Activated naive CD4-positive, alpha-beta T cell treated with anti-CD3 and anti-CD28 coated beads, Interleukin-2, amount 10 ng/mL, durations not matched to agents 7 days and 5 days (primary cell): ENCODE measurements at places on chromosomes 12 and 14.
A peak's percentile ranks its signal among the peaks of the same experiment; 100 is the strongest.

GRCh38 chr14:38175658-38176057 lies 32.0 kb upstream of the SSTR1 start:
- no peak for DNase-seq

DNA sequence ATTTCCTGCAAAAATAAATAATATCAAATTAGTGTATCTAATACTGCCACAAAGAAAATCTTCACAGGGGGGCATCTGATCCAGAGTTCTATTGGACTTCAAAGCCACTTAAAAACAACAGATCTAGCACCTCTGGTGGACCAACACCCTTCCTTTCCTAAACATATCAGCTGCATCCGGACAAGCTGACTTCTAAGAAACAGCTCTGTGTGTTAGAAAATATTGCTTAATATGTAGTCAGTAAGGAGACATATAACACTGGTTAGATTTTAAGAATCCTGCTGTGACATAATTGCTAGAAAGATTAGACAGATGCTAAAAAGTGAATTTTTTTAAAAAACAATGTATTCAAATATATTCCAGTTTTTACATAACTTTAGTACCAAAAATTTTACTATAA lies 61.1 kb upstream of the PTPRB start:
- DNase-seq = no peak

DNA sequence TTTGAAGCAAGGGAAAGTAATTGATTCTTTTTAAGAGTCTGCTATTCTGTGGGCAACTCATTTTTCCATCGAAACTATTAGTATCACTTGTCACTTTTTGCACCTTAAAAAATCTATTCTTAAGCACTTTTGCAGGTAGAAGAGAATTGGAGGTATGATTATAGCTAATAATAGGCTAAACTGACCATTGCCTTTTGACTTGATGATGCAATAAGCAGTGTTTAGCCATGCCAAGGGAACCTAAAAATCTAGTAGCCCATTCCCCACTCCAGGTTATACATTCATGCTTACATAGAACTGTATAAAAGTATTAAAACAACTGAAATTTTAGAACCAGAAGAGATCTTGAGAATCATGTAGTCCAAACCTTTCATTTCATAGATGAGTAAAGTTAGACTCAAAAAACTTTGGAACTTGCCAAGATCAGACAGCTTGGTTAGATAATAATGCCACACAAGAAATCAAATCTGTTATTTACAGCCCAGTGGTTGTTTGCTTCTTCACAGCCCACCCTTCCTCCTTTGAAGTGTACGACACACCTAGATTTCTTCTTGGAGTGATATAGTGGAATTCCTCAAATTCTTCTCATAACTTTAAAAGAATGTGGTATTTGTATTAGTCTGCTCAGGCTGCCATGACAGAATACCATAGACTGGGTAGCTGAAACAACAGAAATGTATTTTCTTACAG lies 21.7 kb upstream of the GARIN2 start:
- DNase-seq = no peak

- DNase-seq = peak; percentile 35
Measured at GRCh38 chr12:57614178-57614947, 3.1 kb downstream of the ARHGEF25 start.

DNA sequence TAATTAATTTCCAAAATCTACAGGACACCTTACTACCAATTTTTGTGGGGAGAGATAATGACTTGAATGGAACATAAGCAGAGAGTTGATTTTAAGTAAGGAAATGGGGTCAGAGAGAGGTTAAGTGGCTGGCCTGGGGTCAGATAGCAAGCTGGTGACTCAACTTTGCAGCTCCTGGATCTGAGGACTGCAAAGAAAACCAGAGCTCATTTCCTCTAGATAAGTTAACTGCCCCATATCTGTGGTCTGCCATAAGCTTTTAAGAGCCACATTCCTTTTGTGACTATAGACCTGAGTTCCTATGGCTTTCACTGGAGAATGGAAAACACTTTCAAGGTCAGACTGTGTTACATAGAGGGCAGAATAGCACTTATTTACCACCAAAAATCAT lies 201.2 kb upstream of the PRICKLE1 start:
- no peak for DNase-seq

DNA sequence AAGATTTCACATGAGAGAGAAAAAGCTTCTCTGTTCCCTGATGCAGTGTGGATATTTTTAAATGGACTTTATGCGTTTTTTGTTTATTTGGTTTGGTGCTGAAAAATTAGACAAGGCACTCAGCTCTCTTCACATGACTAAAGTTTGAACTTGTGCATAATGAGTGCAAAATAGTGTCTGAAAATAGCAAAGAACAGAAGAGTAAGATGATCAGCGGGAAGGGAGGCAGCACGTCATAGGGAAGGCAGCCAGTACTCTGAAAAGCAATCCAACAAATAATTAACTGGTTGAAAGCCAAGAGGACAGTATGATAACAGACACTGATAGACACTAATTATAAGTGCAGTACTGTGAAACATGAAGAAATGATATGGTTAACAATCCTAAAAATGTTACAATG lies 46.6 kb upstream of the CDKN3 start:
- no peak for DNase-seq

DNA sequence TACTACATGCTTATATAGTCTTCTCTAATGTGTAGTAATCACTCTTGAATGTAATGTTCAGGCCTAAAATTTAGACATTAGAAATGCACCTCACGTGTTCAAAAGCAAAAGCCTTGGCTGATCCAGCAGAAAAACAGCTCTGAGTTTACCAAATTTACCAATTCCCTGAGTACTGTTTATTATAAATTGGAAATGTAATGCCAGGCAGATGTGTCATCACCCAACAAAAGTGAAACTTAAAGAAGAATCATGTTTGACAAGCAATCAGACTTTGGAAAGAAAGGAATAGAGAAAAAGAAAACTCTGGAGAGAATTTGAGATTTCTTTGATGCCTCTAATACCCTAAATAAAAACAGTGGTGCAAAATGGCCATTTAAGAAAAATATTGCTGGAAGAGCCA lies 26.5 kb upstream of the STRAP start:
- no peak for DNase-seq

- DNase-seq = no peak
Measured at GRCh38 chr14:75738192-75738591, 77.1 kb downstream of the TTLL5 start.

DNA sequence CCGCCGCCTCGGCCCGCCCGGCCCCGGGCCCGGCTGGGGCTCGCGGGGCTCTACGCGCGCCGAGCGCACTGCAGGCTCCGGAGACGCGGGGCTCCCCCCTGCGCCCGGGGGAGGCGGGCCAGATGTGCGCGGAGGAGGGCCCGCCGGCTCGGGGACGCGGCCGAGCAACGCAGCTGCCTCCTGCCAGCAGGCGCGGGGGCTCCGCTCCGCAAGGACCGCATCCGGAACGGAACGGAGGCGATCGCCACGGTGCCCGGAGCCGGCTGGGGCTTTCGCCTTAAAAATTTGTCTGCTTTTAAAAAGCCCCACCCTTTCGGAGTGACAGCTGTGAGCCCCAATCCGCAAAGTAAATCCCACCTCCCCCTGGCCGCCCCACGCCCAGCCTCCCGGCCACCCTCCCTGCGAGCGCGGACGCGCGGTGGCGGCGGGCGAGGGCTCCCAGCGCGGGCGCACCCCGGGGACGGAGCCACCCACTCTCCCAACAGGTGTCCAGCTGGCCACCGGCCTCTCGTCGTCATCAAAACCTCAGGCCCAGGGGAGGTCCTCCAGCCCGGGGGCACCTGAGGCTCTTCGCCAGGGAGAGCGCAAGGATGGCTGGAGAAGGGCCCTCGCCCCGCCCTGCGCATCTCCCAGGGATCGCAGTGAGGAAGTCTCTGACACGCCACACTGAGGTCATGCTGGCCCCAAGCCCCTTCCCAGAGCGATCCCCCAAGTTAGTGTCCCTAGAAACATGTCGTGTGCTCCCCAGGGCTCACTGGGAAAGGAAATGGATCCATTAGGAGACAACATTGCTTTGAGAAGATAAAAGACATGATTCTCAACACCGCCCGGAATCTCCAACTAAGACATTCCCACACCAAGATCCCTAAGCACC lies at the start of gene TMEM132D:
Gene TMEM132D (minus strand): TSS at position 70 of the 874 bp plus-strand sequence.
- DNase-seq = no peak

- DNase-seq = no peak
Measured at GRCh38 chr14:96162265-96162664, 42.4 kb upstream of the BDKRB2 start.

GRCh38 chr14:50615552-50615951 lies 52.6 kb downstream of the SAV1 start:
- DNase-seq = no peak

- no peak for DNase-seq
Measured at GRCh38 chr14:36522347-36522971, 2.4 kb upstream of the NKX2-1 start.

GRCh38 chr12:24838531-24838950 lies 110.4 kb downstream of the BCAT1 start:
- DNase-seq = no peak

DNA sequence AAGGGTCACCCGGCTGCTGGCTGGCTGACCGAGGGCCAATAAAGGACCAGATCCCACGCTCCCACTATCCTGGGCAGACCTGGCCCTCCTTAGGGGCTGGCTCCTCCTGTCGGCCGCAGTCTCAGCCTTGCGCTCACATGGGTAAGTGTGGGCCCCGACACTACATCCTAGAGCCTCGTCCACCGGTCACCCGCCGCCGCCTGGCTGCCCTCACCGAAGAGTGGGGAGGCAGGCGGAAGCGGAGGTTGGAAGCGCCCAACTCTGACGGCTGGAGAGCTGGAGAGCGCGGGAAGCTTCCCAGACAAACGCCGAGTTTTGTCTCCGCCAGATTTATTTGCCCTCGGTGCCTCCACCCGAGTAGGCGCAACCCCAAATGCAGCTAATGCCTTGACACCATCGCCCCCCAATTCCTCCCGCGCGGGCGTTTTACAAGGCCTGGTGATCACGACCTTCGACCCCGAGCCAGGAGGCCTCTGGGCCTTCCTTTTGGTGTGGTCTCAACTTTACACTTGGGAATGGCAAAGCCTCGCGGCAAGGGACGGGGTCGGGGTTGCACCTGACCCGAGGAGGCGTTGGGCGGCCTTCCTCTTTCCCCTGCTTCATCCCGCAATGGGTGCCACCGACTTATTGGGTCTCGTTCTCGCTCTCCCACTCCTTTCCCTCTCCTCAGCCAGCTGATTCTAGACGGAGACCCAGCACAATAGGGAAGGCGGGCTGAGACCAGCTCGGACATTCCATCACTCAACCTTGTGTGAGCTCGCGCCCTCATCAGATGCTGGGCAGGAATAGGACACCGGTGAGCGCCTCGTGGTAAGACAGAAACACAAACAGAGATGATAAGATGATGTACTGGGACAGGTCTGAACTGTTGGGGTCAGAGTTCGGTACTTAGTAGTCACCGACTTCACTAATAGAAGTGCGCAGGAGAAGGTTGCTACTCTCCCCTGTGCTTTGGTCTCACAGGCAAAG lies 78.3 kb upstream of the ANO4 start:
- DNase-seq = no peak

DNA sequence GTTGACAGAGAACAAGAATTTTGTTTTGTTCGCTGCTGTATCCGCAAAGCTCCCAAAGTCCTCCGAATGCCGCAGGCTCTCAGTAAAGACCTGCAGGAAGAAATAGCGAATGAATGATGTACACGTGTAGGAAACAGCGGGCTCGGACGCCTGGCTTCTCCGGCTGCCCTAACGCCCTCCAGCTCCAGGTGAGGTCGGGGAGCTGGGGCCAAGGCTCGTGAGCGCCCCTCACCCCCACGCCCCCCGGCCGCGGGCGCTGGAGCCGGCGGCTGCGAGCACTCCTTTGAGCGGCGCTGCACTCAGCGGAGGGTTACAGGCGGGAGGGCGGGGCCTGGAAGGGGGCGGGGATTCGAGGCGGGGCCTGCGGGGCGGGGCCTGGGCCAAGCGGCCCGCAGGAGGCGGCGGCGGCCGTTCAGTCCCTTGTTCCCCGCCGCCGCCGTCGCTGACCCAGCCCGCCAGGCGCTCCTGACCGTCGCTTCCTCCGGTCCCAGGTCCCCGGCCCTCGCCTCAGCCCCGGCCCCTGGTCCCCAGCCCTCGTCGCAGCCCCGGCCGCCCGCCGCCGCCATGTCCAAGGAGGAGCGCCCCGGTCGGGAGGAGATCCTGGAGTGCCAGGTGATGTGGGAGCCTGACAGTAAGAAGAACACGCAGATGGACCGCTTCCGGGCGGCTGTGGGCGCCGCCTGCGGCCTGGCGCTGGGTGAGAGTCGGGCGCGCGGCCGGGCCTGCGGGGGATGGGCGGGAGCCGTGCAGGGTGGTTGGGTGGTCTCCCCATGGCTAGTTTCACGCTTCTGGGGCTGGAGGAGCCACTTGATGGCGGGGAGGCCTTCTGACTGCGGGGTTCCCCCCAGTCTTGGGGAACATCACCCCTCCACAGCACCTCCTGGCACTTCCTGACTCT lies at the start of gene AACS:
Gene AACS (plus strand): TSS at position 415 of the 898 bp plus-strand sequence. CDS start 150 bp downstream, at position 565.
- DNase-seq = peak; percentile 83

- DNase-seq = peak; percentile 25
Measured at GRCh38 chr14:59154373-59154772, 34.1 kb upstream of the DAAM1 start.

- DNase-seq = no peak
Measured at GRCh38 chr14:66359500-66359899, 126.7 kb upstream of the CCDC196 start.

DNA sequence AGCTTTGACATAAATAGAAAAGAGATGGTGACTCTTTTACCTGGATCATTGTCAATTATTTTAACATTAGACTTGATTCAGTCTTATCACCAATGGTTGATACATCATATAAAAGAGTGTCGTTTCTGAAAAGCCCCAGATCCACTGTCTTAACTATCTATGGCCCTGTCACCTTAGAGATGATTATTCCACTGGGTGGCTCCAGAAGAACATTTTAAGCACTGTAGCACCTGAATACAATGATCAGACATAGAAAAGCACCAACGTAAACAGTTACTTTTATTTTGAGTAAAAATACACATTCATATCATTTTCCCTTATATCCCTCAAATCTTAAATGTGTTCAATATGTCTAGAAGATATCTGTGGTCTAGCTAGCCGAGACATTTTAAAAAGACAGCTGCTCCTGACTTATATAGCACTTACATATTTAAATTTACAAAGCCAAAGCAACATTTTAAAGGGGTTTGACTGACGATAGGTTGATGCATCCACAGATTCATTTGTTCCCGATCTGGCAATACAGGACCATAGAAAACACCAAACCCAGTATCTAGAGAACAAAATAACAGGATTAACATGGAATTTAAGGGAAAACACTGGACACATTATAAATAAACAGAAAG lies 32.9 kb downstream of the TSPAN8 start:
- no peak for DNase-seq

DNA sequence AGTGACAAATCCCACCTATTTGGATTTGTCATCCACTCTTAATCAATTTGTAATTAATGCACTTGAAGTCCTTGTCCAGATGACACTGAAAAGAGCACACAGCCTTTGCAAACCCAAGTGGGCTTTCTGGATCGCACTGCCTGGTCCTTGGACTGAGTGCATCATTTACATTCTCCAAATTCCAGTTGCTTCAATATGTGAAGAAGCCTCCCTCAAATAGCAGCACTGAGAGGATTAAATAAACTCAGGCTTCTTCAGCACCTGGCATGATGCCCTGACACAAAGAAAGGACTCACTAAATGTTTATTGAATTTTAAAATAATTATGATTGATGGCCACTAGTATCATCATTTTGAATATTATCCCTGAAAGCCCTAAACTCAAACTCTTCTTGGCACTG lies 496.5 kb downstream of the VRK1 start:
- no peak for DNase-seq

- no peak for DNase-seq
Measured at GRCh38 chr12:122245553-122245952, 19.7 kb upstream of the DIABLO start.

- DNase-seq = no peak
Measured at GRCh38 chr12:129049917-129050316, 196.6 kb downstream of the GLT1D1 start.
